Thoracic aorta (tissue), 2 donors: ENCODE measurements at places on chromosomes 6 and 20.

GRCh38 chr20:33351696-33352095 is 49.6 kb downstream of the CDK5RAP1 start:
- DNase-seq, result no peak

DNA sequence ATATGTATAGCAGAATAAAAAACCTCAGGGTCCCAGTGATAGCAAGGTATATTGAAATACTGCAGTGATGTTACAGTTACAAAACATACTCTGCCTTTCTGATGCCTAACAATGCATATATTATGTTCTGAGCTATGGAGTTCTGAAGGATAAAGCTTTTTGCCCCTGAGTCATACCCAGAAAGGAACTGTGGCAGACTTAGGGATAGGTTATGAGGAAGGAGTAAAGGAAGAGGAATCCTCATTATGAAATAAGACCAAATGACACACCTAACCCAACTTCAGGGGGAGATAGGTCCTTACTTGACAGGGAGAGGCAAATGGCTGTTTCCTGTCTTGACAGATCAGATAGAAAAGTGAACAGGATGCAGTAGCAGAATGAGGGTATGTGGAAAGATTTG is 940.6 kb upstream of the FLRT3 start:
- no peak for DNase-seq

DNA sequence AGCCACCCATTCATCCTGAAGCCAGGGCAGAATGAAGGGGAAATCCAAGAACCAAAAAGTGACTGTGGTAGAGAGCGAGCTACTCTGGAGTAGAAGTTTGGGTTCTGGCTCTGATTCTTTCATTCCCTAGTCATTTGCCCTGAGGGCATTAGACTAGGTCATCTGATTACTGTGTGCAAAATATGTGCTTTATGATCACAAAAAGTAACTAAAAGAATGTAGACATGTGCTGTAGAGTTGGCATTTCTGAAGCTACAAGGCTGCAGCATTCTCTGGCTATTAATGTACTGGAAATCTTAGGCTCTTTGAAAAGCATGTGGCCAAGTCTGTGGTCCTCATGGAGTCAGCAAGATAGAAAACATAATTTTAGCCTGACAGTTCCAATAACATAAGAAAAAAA is 94.2 kb downstream of the TBC1D7 start:
- DNase-seq, result no peak

DNA sequence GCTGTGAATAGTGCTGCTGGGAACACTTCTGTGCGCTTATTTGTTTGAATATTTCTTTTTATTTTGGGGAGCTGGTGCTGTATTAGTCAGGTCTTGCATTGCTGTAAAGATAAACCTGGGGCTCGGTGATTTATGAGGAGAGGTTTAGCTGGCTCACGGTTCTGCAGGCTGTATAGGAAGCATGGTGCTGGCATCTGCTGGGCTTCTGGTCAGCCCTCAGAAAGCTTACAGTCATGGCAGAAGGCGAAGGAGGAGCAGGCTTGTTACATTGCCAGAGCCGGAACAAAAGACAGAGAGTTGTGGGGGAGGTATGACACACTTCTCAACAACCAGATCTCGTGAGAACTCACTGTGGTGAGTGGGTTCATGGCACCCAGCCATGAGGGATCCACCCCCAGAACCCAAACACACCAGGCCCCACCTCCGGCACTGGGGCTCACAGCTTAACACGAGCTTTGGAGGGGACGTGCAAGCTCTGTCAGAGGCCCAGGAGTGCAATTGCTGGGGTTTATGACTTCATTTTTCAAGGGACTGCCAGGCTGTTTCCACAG is 68.8 kb upstream of the GATA5 start:
- no peak for DNase-seq

- no peak for DNase-seq
Measured at GRCh38 chr6:113697632-113698410, 159.3 kb upstream of the MARCKS start.

- no peak for DNase-seq
Measured at GRCh38 chr6:28523241-28523622, 2.4 kb upstream of the GPX5 start.

- no peak for DNase-seq
Measured at GRCh38 chr6:132483779-132484679, 28.9 kb downstream of the STX7 start.

- no peak for DNase-seq
Measured at GRCh38 chr20:17848249-17849048, 120.1 kb downstream of the SNX5 start.

- no peak for DNase-seq
Measured at GRCh38 chr6:109381061-109381746, 1.1 kb downstream of the CD164 start.

GRCh38 chr20:43567477-43567876 is 8.7 kb downstream of the SGK2 start:
- DNase-seq, result no peak

DNA sequence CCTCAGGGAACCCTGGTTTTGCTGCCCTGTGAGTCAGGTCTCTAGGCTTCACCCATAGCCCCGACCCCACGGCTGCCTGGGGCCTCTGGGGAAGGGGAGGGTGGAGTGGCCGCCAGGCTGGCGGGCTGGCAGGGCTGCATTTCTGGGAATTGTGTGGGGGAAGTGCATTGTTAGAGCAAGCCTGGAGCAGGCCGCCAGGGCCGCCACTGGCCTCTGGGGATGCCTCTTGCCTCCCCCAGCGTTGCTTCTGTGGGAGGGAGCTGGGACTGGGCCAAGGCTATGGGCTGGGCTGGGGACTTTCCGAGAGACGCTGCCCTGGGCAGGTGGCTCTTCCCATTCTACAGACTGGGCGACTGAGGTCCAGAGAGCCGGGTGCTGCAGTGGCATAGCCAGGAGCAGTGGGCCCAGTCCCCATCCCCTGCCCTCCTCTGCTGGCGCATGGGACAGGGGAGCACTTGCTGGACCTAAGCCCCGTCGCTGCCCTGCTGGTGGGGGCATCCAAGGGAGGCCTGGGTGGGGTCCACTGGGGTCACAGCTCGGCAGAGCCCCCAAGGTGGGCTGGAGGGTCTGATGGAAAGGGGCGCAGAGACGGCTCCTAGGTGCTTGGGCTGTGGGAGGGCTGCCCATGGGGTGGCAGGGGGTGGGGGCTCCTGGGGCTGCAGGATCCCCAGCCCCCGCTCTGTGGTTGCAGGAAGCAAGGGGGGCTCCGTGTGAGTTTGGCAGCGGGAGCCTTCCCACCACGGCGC is 6.6 kb upstream of the SOX18 start:
- no peak for DNase-seq

DNA sequence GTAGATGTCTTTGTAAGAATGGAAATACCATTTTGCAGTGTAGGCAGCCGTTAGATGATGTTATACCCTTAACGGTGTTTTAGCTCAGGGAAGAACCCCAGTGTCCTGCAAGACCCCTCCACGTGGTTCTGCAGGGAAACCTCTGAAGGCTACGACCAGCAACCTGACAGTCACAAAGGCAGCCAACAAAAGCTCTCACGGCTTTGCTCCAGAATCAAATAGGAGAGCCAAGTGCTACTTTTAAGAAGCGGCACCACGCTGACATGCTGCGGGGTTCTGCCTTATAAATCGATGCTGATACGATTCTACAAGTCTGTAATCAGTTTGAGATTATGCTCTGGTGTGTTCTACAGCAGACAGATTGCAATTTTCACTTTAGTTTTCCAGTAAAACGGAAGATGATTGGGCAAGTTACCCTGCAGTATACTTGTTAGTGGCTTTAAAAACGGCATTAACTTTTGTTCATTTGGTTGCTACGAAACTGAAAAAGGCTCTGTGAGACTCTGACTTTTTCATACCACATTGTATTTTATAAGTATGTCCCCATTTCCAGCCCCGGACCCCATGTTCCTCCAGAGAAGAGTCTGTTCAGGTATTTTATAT is 312.9 kb downstream of the SAMD5 start:
- no peak for DNase-seq

- DNase-seq, result no peak
Measured at GRCh38 chr6:69987550-69987949, 121.2 kb downstream of the COL19A1 start.

GRCh38 chr20:6582449-6582848 is 185.0 kb upstream of the BMP2 start:
- no peak for DNase-seq

DNA sequence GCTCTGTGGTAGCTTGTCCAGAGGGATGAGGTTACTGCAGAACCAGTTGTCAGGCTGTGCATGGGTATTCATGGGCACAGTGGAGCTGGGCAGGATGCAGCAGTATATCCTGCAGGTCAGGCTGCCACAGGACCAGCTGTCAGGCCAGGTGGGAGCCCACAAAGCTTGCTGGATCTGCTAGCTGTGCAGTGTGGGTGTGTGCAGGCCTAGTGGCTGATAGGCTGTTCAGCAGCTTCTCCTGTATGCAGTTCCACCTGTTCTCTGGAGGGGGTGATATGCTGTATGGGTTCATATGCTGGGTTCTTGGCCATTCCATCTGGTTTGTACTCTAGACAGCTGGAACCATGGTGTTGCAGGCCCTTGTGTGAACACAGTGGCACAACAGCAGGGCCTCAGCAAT is 40.6 kb upstream of the TPD52L1 start:
- DNase-seq, result no peak

DNA sequence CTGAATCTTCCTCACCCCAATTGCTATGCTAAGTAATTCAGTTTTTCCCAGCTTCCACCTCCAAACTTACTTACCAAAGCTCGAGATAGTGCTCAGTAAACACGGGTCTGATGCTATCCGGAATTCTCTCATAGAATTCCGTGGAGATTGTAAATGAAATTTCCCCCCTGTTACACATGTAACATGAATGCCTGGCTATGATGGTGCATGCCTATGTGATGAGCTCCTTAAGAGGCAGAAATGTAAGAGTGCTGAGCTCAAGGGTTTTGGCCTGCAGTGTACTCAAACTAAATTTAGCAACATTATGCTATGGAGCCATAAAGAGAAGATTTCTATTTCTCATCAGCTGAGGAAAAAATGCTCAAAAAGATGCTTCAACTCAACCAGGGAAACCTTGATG is 133.4 kb upstream of the FUT9 start:
- no peak for DNase-seq

DNA sequence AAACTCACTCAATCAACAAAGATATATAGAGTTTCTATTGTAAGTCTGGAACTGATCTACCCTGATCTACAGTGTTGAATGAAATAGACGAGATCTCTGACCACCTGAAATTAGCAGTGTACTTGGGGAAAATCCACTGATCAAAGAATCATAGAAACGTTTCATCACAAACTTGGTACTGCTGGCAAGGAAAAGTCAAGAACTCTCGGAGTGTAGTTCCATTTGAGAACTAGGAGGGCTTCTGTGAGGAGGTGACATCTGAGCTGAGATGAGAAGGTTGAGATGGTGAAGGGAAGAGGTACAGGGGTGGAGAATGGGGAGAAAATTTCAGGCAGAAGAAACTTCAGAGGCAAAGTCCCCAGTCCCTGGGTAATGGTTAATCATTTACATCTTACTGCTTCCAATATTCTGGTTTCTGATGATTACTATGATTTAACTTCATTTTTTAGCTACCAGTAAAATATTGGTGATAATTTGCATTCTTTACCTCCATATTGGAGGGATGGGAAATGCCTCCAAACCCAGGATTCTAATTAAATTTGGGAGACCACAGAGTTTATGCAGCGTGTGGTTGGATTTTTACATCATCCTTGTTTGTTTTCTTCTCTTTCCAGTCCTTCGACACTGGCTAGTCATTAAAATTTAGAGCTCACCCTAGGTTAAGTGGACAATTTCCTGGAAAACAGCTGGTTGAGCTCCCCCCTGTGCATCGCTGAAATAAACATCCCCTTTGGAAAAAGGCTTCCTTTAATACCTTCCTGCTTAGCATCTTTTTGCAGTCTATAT is 191.9 kb downstream of the BCAS1 start:
- DNase-seq, result no peak

DNA sequence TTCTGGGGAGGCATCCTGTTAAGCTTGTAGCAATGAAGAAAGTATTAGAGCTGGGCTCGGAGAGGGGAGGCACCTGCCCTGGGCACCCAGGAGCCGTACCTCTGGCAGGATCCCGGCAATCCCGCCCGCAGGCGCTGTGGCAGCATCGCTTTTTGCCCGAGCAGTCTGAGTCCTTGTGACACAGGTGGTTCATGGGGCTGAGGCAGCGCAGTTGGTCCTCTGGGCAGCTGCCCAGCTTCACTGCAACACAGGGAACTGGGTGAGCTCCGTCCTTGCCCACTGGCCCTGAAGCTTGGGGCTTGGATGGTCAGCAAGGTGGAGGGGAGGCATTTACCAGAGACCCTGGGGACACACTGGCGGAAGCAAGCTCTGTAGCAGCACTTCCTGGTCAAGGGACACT is 4.7 kb downstream of the WFDC5 start:
- DNase-seq, result no peak

DNA sequence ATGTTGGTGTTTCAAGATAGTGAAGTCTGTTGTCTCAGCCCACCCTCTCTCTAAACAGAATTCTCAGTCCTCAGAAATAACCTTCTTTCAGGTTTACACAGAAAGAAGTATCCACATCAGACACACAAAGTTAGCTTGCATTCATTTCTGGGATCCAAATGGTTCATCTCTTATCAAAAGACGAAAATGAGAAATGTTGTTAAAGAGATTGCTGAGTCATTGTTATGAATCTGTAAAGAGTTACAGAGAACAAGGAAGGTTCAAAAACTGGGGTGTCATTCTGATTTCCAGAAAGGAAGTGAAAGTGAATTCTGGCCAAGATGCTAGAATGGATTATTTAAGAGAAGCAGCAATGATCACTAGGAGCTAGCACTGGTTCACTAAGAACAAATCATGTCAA is 90.5 kb upstream of the ATXN1 start:
- no peak for DNase-seq

GRCh38 chr6:42179261-42179944 is 6.2 kb downstream of the GUCA1A start:
- no peak for DNase-seq

GRCh38 chr20:26276554-26277210 is 580.0 kb upstream of the ZNF337 start:
- DNase-seq, result no peak

- no peak for DNase-seq
Measured at GRCh38 chr6:118815495-118815894, 78.5 kb upstream of the ASF1A start.

- DNase-seq, result no peak
Measured at GRCh38 chr6:113190170-113190569, 667.0 kb upstream of the MARCKS start.

GRCh38 chr6:127690588-127690987 is 113.6 kb downstream of the C6orf58 start:
- DNase-seq, result no peak

GRCh38 chr20:33602826-33603590 is 59.1 kb upstream of the C20orf144 start:
- no peak for DNase-seq
